ENCODE measurements at places on chromosomes 1 and 21.

DNA sequence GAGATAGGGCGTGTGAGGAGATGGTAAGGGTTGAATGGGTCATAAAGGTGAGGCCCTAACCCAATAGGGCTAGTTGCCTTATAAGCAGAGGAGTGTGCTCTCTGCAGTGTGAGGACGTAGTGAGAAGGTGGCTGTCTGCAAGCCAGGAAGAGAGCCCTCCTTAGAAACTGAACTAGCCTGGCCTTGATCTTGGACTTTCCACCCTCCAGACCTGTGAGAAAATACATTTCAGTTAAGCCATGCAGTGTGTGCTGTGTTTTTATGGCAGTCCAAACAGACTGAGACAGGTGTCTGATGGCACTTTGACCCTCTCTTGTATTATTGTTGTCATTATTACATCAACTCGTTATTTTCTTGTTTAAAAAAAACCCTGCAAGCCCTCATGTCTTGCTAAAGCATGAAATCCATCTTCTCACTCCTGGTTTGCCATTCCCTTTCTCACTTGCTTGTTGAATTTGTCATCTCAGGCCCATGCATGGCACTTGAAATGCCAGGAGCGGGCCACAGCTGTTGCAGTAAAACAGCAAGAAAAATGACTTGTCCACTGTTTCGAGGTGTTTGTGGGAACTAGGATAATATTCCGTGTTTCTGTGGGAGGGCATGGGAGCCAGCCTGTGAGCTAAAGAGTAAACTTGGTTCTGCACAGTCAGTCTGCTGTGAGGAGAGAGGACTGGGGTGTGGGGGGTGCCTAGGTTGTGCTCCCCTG is 78.6 kb downstream of the STUM start:
- no peak for DNase-seq

DNA sequence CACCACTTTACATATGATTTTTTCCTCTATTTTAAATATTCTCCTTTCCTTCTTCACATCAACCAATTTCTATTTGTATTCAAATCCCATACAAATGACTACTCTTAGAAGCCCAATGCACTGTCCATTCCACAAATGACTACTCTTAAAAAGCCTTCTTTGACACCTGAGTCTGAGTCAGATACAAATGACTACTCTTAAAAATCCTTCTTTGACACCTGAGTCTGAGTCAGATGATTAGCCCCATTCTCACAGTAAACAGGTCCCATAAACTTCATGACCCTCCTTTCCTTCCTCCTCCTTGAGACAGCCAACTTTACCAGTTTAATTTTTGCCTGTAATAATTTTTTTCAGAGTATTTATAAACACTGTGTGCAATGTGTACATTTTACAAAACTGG is 231.3 kb upstream of the USP25 start:
- no peak for DNase-seq

- DNase-seq: no peak
Observed at GRCh38 chr1:183291216-183291762, 105.2 kb downstream of the LAMC2 start.

GRCh38 chr1:20174937-20175666 is 10.8 kb upstream of the UBXN10 start:
- no peak for DNase-seq

- no peak for DNase-seq
Observed at GRCh38 chr1:220955116-220955515, 75.9 kb downstream of the HLX start.

DNA sequence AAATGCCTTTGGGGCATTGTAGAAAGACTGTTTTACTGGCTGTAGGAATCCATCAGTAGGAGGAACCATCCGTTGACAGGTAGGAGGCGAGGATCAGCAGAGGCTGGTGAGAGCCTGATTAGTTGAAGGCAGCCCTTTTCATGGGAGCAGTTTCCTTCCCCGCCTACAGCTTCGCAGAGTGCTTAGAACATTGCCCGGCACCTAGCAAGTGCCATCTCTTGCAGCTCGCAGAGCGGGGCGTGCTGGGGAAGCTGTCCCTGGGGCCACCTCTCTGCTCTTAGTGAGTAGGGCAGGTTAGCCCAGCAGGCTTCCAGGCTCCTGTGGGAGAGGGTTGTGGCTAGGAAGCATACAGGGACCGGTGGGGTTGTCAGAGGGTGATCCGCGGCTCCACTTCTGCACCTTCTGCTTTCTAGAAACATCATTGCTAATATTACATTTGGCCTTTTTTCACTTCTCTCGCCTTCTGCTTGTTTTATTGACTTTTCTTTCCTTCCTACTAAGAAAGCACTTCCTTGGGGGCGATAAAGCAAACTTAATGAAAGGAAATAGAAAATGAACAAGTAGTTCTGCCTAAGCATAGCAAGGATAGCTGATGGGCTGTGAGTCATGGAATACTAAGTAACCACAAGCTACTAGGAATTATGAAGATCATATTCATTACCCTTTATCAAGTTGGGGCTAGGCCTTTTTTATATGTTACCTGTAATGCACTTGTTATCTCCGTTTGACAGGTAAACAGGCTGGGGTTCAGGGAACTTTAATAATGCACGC is 176.7 kb downstream of the GALNT2 start:
- no peak for DNase-seq

GRCh38 chr1:113314600-113314999 is 75.7 kb upstream of the MAGI3 start:
- DNase-seq: no peak

DNA sequence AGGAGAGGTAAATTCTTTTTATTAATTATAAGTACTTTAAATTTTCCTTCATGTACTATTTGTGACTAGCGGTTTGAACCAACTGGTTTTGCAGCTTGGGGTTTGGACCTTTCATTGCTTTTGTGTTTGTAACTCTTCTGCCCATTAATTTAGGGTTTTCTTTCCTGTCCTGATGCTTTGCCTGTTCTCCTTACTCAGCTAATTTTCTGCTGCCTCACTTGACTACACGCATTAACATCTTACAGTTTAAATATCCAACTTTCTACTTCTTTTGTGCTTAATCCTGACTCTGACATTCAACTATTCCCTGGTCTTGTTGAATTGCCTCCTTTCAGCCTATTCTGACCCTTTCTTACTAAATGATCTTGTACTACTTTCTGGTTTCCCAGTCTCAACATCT is 135.6 kb downstream of the PTPRC start:
- no peak for DNase-seq

DNA sequence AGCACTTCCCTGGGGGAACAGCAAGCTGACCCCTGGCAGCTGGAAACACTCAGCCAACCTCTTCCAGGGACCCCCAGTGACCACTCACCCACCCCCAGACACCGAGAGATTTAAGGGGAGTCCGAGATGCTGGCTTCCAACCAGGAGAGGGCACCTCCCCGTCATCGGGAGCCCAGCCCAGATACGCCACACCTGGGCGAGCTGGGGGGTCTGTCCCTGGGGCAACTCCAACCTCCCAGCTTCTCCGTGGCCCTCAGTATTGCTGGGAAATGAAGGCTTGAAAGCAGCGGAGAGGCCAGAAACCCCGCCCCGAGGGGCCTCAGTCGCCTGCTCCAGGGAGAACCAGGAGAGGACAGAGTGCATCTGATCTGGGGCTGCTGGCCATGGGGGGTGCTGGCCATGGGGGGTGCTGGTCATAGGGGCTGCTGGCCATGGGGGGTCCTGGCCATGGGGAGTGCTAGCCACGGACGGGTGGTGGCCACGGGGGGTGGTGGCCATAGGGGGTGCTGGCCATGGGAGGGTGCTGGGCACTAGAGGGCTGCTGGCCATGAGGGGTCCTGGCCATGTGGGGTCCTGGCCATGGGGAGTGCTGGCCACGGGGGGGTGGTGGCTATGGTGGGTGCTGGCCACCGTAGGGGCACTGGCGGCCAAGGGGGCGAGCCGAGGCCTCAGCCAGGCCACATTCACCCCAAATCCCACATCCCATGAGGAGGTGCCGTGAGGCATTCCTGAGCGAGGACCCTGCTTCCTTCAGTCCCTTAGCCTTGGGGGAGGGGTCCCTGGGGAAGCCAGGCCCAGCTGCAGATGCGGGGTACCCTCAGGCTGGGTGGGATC is 61.5 kb upstream of the TTC34 start:
- DNase-seq: no peak

GRCh38 chr1:115300087-115300876 is 37.8 kb downstream of the NGF start:
- DNase-seq: no peak

- no peak for DNase-seq
Observed at GRCh38 chr1:92081031-92081430, 886 bp downstream of the BTBD8 start.

DNA sequence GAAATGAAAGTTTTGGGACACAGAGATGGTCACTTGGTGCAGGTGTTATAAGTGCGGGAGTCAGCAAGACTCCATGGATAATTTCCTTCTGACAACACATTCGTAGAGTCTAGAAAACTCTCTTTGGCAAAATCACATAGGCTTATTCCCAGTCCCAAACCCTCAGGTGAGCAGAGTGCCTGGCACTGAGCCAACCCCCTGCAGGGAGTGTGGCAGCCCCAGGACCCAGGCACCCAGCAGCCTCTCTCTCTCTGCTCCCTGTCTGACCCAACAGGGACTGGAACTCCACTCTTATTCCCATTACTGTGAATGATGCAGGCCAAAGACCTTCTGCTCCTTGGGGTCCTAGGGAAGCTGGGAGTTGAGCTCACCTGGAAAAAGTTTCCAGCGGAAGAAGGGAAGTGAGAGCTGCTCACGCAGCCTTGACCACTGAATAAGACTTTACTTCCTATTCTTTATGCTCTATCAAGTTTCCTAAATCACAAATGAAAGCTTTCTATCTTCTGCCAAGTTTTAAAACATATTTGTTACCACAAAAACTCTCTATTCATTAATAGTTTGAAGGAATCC is 132.6 kb upstream of the ETV3 start:
- DNase-seq: no peak

- DNase-seq: no peak
Observed at GRCh38 chr1:24490101-24490781, 12.4 kb upstream of the RCAN3 start.

DNA sequence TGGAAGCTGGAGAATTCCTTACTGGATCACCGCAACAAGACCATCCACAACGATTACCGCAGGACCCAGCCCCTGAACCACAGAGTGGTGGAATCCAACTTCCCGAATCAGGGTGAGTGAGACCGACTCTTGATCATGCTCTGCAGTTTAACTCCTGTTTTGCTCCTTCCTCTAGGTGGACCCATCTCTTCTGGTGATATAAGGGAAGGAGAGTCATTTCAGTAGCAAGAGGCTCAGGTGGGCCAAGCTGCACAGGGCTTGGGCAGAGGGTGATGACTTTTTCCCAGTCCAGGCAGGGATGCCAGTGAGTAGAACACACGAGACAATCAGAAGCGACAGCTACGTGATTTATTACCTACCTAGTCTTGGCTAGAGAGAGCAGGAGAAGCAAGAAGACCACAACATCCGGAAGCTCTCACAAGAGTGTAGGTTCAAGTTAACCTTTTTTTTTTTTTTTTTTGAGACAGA is 25.2 kb downstream of the CA6 start:
- DNase-seq: no peak
